ENCODE measurements at places on chromosomes 3 and 15. TPM values are rescaled to one million over a fixed set of nuclear protein-coding genes. Genes with fewer than 3 reads are reported as not detected.

Gene GPR27
- 8.3 TPM for total RNA-seq

GRCh38 chr3:189419038-189419437 lies 212.2 kb upstream of the TP63 start:
- DNase-seq: no peak

GRCh38 chr3:188043891-188044290 lies 110.1 kb upstream of the LPP start:
- DNase-seq: no peak

DNA sequence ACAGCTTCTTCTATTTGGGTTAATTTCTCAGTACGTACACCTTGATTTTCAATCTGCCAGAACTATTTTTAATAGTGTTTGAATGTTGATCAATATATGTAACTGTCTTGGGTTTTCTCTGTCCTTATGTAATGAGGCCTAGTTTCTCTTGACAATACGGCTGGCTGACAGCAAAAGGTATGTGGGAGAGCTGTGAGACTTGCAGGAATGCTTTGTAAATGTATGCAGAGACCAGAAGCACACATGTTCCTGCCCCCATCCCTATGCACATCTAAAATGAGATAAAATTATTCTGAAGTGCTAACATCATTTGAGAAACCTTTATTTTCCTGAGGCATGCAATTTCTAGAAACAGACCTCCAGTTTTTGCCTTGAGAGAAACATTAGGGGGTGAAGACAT lies 593.8 kb upstream of the GBE1 start:
- DNase-seq: no peak

- DNase-seq: no peak
These were observed 103.1 kb upstream of the TNIK start for GRCh38 chr3:171563298-171563697.

- peak; percentile 84 for DNase-seq
These were observed 29.1 kb downstream of the FGD5 start for GRCh38 chr3:14847613-14848541.

DNA sequence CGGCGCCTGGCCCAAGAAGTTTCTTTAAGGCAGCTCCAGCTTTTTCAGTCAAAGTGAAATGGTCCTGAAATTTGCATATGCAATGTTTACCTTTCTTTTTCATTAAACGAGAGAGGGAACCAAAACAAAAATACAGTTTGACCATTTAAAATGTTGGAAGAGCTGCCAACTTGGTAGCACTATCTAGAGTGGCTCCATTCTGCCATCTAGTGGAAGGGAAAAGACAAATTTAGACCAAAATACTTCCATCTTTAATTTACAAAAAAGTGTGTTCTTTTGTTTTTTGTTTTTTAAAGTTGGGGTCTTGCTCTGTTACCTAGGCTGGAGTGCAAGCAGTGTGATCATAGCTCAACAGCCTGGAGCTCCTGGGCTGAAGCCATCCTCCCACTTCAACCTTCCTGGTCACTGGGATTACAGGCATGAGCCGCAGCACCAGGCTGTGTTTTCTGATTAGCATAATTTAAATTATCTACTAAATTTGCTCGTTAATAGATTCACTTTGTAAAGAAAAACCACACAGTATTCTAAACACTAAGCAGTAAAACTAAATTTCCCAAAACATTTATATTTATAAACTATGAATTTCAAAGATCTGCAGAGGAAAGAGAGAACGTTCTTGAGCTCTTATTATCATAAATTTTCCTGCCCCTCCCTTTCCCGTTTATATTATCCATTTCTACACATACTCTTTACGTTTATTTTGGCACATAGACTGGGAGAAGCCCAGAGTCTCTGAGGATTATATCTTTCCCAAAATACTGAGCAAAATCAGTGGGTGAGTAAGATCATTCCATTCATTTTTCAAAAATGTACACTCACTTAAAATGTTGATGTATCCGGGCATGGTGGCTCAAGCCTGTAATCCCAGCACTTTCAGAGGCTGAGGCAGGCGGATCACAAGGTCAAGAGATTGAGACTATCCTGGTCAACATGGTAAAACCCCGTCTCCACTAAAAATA lies 15.4 kb upstream of the RFC4 start:
- DNase-seq: no peak

Gene GNAT1
- total RNA-seq: not detected

DNA sequence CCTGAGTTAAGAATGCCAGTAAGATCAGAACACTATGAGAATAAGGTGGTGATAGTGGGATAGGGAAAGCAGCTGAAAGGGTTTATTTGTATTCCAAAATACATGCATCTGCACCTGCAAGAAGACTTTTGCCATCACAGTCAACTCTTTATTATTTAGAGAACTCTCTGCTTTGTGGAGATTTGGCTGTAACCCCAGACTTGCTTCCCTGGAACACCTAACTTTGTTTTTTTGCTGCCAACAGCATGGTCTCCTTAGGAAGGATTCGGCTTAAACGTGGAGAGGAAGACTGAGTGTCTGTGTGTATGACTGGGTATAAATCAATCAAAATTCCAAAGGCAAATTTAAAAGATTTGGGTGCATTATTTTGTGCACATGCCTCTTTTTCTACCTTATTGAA lies 21.6 kb upstream of the SLITRK3 start:
- no peak for DNase-seq

DNA sequence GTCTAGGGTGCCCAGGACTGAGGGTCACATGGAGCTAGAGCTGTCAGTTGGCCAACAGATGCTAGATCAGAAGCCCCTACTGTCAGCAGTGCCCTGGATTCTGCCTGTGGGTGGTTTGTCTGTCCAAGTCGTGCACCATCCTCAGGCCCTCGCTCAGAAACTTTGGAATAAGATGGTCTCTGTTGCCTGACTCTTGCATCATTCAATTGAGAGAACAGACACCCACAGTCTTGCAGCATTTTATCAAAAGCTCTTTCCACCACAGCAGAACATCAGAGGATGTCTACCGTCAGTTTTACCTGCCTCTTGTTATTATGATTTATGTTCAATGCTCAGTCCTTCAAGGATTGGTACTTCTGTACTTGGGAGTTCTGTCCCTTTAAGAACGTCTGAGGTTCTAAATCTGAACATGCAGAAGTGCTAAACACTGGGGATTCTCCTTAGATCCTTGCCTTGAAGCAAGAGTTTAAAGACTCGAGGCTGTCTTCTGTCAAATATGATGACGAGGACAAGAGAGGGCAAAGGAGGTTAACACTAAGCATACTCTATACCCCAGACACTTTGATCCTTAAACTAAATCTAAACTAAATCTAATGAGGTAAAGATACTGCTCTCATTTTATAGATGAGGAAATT lies 4.8 kb downstream of the AQP9 start:
- no peak for DNase-seq

- no peak for DNase-seq
These were observed 215.5 kb upstream of the LMCD1 start for GRCh38 chr3:8286086-8286485.

- no peak for DNase-seq
These were observed 58.7 kb downstream of the RPN1 start for GRCh38 chr3:128591738-128592426.

DNA sequence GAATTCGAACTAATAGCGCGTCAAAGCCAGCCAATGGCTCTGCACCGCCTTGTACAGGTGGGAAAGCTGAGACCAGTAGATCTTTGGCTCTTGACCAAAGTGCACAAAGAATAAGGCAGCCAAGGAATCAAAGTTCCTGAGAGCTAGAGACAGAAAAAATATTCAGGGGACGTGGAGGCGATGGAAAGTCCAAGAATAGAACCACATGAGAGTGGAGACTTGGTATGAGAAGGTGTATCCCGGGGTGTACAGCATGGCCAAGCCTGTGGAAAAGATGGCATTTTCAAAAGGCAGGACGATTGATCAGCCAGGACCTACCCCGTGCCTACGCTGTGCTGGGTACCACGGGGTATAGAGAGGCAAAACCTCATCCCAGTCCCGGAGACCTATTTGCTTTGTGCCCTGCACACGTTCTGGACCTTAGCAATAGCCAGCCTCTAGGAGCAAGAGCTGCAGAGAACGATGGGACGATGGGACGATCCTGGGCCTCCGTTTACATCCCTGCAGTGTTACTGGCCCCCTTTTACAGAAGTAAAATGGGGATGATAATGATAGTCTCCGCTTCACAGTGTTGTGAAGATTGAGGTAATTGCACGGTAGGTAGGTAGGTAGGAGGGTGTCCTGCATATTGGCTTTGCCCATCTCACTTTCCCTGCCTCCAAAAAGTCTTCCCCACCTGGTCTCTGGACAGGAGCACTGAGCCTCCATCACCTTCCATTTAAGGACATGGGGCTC lies 583 bp upstream of the RBSN start:
- no peak for DNase-seq

GRCh38 chr3:147793841-147794240 lies 384.7 kb downstream of the ZIC1 start:
- no peak for DNase-seq

DNA sequence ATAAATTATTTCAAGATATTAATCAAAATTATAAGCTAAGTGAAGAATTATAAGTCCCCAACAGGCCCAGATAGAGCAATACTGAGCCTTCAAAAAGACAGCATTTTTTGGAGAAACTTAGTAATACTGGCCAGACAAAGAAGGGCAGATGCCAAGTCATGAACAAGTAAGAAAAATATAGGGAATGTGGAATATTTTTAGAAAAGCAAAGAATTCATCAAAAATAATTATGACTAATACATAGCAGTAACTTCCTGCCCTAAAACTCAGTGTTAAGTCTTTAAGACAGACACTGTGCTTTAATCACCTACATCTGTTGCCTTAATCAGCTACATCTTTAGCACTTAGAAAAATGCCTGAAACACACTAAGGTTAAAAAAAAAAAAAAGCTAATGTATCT lies 31.2 kb downstream of the DPH6 start:
- DNase-seq: no peak

Gene MESP2
- total RNA-seq: 0.19 TPM

- no peak for DNase-seq
These were observed 254.6 kb downstream of the UACA start for GRCh38 chr15:70508561-70509281.

DNA sequence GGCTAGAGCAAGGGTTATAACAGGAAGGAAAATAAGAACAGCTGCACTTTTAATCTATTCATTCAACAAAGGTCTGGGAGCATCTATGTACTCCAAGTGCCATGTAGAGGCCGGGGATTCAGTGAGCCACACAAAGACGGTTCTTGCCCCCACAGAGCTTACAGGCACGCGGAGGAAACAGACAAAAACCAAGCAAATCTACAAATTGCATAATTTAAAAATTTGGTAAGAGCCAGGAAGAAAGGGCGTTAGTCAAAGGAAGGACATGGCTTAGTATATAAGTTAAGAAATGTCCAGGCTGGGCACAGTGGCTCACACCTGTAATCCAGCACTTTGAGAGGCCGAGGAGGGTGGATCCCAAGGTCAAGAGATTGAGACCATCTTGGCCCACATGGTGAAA lies 10.4 kb upstream of the GREM1 start:
- DNase-seq: no peak

DNA sequence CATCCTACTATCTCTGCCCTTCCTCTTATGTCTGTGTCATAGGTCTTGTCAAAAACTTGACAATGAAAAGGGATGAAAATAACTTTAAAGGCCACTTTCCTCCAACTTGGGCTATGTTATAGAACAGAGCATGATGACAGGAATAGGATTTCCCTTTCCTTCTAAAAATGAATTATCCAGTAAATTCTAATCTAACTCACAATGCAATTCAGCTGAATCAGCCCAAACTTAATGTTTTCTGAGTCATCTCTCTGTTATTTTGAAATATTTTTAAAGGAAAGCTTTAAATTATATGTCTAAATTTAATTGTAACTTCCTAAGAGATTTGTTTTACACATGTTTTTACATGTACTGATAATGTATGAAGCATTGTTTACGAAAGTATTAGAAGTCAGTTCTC lies 258.5 kb downstream of the BBX start:
- DNase-seq: no peak

- DNase-seq: no peak
These were observed 9.0 kb upstream of the LRRFIP2 start for GRCh38 chr3:37183375-37183831.

DNA sequence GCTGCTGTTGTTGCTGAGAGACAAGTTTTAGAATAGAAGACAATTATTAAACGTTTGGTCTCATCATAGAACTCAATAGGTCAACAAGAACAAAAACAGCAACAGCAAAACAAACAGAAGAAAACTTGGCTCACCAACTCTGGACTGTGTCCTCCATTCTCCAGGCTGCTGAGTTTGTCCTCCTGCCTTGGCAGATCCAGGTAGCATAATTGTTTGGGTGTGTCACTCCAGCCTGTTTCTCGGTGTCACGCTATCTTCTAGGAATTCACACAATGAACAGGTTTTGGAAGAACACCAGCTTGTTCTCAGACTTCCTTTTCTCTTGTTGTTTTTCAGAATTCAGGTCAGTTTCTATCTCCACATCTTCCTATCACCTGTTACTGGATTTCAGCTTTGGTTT lies 34.7 kb downstream of the ARRDC4 start:
- DNase-seq: no peak

DNA sequence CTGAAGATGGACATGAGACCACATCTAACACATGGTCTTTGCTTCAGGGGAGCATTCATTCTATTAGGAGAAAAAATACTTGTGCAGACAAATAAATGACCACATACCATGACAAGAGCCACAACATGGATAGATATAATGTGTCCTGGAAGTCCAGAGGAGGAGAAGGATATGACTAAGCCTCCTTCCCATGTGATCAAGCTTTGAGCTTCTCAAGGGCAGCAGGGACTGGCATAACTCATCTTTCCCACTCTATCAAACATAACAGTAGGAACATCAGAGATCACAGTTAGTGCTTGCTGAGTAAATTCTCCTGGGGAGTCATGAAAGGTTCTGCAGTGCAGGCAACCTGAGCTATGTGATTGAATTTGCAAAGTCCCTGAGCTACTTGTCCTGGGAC lies 86.0 kb upstream of the LPP start:
- DNase-seq: no peak

Gene TFRC
- total RNA-seq: 131 TPM

DNA sequence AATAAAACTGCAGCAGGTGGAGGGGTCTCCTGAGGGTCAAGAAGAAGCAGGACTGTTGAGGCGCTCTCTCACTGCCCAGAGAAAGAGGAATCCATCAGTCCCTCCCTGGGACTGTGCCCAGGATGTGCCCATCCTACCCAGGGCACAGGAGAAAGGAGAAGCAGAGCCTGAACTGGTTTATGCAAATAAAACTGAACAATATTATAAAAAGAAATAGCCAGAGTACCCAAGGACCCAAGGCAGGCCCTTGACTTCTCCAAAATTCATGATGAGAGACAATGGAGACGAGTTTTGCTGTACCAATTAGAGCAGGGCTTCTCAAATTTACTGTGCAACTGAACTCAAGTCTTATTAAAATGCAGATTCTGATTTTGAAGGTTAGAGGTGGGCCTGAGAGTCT lies 211.0 kb downstream of the IGSF11 start:
- DNase-seq: no peak

- DNase-seq: no peak
These were observed 44.8 kb downstream of the SLC25A26 start for GRCh38 chr3:66265649-66266048.

DNA sequence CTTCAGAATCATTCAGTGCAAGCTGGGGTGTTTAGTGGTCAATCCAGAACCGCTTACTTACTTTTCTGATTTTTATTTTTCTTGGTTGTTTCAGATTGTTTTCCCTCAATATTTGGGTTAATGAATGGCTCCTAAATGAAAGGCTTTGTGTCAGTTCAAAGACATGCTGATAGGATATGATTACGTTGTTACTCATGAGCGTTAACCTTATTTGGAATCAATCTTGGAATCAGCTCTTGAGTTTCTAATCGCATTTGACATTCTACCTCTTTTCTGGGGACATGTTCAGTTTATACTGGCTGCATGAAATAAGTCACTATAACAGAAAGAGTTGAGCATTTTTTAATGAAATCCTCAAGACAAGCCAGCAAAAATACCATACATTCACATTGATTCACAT lies 50.2 kb downstream of the ATP11B start:
- DNase-seq: no peak

Gene GOLGA8O
- 2.3 TPM for total RNA-seq

GRCh38 chr15:89662893-89663626 lies 7.8 kb upstream of the KIF7 start:
- peak; percentile 73 for DNase-seq
